ENCODE measurements at places on chromosomes 11 and 22.

GRCh38 chr11:11845071-11845470 lies 3.3 kb downstream of the USP47 start:
- DNase-seq = no peak

DNA sequence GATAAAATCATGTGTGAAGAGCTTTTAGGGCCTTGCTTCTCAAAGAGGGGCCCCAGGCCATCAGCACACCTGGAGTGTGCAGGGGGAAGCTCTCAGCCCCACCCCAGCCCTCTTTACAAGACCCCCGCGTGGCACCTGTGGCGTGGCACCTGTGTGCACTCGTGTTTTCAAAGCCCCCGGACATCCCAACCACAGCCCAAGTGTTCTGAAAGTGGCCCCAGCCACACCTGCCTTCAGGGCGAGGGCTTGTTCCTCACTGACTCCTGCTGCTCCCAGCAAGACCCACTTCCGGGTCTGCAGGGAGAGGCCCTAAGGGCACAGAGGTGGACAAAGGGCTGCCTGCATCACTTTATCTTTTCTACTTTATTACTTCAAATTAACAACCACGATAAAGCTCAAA lies 17.5 kb upstream of the TMEM184B start:
- no peak for DNase-seq

DNA sequence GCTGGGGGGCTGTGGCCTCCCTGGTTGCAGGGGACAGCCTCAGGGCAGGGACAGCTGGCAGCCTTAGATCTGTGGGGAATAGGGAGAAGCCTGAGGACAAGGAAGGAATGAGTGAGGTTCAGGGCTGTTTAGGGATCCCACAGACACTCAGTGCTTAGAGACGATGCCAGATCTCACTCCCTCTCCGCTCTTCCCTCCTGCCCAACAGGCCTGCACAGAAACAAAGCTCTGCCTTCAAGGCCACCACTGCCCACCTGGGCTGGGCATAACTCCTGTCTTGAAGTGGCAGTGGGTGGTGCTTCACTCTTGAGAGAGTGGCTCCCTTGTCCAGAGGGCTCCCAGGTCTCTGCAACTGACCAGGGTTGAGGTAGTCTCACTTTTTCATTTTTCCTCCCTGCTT lies 13.1 kb upstream of the CENATAC start:
- no peak for DNase-seq

DNA sequence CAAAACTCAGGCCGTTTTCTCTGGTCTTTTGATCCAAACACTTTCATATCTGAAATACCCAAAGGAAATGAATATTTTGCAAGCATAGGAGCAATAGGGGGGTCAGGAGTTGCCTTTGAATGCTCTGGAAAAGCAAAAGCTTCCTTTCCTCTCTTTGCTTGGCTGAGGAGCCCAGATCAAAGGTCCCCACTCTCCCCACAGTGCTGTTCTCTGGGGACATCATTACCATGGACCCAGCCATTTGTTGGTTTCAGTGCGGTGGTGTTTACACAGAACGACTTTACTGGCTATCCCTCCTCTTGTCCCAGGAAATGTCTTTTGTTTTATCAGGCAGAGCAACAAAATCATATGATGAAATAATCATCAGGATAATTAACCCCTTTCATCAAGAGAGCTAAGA lies 1089.1 kb downstream of the TBC1D22A start:
- no peak for DNase-seq

DNA sequence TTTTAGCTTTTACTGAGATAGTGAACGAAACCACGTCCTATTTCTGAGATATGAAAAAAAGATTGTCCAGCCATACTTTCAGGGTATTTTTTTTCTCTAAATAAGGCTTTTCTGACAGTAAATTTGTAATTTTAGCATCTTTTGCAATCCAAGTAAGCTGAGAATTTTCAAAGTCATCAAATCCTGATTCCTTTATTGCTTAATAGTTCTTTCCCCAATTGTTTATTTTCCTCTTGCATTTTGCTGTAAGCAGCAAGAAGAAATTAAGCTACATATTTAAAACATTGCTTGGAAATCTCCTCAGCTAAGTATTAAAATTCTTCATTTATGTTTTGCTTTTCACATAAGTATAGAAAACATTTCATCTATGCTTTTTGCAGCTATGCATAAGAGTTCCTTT lies 493.3 kb upstream of the CCDC179 start:
- DNase-seq = no peak

DNA sequence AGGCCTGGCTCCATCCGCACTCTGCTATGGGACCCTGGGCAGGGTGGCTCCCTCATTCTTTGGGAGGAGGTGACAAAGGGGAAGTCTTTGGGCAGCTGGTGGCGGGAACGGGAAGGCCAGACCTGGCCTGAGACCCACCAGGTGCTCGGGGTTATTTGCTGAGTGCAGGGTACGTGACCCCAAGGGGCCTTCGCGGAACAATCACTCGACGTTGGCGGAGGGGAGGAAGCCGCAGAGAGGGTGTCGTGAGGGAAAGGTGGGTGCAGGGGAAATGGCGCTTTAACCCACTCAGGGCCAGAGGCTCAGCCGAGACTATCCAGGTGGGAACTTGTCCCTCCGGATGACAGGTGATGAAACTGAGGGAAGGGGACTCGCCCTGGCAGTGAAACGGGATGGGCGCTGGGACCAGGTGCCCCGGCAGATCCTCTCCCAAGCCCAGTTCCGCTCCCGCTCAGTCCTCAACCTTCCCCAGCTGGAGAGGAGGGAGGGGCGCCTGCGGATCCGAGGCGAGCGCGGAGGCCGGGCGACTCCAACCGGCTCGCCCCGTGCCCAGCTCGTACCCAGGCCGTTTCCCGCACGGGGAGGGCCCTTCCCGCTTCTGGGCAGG lies 911 bp downstream of the A4GALT start:
- peak; percentile 37 for DNase-seq

- DNase-seq = peak; percentile 54
Observed at GRCh38 chr22:38766076-38766777, 10.4 kb upstream of the SUN2 start.

GRCh38 chr11:97722065-97722464 lies 1298.7 kb upstream of the CNTN5 start:
- no peak for DNase-seq

- DNase-seq = no peak
Observed at GRCh38 chr11:43904742-43905535, 24.3 kb downstream of the ALKBH3 start.

DNA sequence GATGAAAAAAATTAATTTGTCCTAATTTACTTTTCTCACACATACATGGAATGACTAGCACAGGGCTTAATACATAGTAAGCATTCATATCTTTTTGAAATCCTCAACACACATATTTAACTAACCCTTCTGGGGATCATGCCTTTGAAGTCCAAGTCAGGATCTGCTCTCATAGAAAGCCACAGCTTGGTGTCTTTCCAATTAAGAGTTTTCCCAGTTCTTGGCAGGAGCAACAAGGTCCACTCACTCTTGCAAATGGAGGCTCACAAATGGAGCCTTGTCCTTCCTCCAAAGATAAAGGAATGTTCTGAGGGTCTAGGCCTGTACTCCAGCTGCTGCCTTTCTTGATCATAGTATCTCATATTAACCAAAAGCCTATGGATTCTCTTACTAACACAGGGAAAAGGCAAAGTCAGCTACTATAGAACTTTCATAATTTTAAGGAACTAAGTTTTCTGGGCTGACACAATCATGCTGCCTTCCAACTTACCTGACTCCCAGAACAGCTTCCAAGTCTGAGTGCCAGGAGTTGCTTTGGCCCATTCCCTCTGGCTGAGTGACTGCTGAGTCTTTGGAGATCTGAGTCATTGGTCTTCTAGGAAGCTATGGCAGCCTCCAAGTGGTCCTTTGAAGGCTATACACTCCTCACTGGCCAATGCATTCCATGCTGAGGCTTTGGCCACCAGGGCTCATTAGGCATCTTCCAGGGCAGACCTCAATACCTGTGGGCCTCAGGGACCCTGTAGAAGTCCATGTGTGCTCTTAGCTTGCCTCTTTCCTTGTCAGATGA lies 25.8 kb upstream of the NUCB2 start:
- no peak for DNase-seq

GRCh38 chr11:128235426-128235825 lies 351.9 kb downstream of the ETS1 start:
- DNase-seq = no peak

DNA sequence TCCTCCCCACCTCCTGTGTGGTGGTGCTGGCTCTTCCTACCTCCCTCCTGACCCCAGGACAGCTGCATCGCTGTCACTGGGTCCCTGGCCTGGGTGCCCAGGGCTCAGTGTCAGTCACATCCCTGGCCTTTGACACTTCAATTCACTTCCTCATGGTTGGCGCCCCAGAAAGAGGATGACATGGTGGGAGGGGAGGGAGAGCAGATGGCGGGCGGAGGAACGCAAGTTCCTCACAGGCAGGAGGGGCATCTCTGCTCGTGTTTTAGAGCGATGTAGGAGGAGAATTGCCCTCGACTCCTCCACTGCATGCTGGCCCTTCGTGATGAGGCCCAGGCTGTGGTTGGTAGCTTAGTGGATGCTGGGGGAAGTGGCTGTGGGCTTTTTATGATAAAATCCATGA lies 35.1 kb upstream of the KRTAP5-7 start:
- DNase-seq = no peak

GRCh38 chr11:120073196-120073595 lies 64.7 kb downstream of the TRIM29 start:
- no peak for DNase-seq

DNA sequence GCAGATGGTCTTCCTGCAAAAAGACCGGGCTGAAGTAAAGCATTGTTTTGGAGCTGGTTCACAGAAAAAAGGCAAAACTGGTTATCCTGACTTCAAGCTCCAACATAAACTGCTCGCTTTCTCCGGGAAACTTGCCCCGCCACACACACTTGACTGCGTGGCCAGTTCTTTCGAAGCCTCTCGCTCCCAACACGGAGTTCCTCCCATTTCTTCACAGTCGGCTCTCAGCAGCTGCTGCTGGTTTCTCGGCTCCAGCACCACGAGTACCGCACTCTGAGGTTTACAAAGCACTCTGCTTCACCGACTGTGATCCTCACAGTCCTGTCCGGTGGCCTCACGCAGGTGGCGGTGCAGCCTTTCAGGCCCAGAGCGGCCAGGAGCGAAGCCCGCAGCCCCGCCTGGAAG lies 264 bp downstream of the CHEK1 start:
- no peak for DNase-seq

- no peak for DNase-seq
Observed at GRCh38 chr22:42432818-42433217, 615 bp upstream of the NFAM1 start.

DNA sequence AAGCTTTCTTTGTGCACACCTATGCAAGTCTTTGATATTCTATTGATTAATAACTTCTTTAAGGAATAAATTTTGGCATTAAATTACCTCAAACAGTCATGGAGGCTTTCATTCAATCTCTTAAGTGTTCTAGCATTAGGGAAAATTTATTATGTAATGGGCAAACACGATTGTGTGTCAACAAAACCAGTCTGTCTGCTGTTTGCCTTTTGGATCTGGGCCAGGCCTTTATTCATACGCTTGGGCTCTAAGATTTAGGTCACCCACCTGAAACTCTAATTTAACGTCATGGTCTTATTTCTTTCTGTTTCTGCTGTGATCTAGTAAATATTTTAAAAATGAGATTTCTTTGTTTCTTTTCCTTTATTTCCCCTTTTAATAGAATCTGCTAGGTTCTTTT lies 1270.6 kb downstream of the LRRC4C start:
- DNase-seq = no peak

GRCh38 chr11:20021212-20021611 lies 139.1 kb downstream of the DBX1 start:
- DNase-seq = no peak

DNA sequence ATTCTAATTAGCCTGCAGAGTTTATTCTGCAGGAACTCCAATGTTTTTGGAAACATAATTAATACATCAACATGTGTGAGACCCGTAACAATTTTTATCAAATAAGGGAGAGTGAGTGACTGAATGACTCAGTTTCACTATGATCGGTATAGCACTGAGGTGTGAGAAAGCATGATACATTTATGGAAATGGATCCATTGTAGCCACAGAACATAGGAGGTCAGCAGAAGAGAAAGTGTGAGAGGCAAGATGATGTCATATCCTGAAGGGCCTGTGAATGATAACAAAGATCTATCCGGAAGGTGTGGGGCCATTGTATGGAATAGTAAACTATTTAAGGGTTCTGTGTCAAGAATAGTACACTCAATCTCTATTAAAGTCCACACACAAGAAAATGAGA lies 1406.1 kb upstream of the TENM4 start:
- DNase-seq = peak; percentile 28

DNA sequence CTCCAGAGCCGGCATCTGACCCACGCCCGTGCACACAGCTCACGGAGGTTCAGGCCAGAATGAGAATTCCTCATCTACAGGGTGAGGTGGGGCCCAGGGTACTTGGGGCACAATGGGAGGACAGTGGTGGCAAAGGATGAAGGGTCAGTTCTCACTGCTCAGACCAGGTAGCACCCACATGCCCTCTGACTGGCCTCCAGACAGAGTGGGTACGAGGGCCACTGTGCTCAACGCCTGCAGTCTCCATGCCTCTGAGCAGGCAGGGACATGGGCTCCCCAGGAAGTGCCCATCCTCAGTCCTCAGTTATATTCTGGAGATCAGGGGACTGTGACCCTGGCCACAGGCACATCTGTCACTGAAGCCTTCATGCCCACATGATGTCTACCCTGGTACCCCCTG lies 13.0 kb upstream of the CDC42BPG start:
- DNase-seq = no peak

GRCh38 chr11:134761926-134762247 lies 349.8 kb upstream of the B3GAT1 start:
- DNase-seq = peak; percentile 13

DNA sequence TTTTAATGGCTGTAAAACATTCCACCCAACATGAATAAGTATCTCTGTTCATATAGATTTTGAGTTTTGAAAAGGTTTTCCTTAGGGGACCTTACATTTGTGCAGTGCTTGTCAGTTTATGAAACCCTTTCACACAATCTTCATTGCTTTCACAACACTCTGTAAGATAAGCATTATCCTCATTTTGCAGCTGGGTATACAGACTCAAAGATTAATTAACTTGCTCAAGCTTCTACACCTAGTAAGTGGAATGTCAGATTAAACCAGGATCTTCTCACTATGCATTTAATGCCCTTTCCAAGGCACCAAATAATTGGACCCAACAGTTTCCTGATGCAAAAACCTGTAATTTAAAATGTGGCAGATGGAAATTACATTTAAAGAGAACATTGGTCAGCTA lies 11.6 kb upstream of the GAB2 start:
- DNase-seq = no peak

DNA sequence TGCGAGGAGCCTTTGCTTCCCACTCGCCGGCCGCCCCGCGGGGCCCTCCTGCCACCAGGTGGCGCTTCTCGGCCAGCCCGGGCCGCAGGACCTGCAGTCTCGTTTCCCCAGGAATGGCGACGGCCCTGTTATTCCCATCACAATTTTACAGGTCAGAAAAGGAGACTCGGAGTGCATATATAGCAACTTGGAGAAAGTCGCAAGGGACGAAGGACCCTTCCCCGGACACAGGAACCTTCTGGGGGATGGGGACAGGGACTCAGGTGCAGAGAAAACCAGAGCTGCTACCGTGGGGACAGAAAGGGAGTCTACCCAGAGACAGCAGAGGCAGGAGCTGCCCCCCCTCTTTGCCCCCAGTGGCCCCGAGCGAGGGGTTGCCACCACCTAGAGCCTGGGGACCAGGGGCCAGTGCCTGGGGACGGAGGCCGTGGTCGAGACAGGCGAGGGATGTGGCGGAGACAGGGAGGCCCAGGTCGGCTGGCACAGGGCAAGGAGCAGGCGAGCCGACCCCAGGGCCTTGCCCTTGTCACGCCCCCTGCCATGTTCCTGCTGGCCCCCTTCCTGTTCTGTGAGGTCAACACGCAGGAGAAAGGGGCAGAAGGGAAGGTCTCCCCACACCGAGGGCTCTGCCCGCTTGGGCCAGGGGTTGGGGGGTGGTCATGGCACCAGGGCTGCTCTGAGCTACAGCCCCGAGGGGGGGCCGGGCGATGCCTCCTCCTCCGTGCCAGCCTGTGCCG lies 3.5 kb upstream of the KRTAP5-6 start:
- peak; percentile 86 for DNase-seq

GRCh38 chr22:46545086-46545792 lies 7.8 kb upstream of the CELSR1 start:
- no peak for DNase-seq

All from GM10248 (cell line).